Activated naive CD8-positive, alpha-beta T cell treated with anti-CD3 and anti-CD28 coated beads for 36 hours (primary cell): ENCODE measurements at places on chromosomes 2 and 18. TPM values are rescaled to one million over a fixed set of nuclear protein-coding genes. Genes with fewer than 3 reads are reported as not detected.

GRCh38 chr2:234164493-234165413, 114.3 kb downstream of the SPP2 start:
- DNase-seq = peak; percentile 18

DNA sequence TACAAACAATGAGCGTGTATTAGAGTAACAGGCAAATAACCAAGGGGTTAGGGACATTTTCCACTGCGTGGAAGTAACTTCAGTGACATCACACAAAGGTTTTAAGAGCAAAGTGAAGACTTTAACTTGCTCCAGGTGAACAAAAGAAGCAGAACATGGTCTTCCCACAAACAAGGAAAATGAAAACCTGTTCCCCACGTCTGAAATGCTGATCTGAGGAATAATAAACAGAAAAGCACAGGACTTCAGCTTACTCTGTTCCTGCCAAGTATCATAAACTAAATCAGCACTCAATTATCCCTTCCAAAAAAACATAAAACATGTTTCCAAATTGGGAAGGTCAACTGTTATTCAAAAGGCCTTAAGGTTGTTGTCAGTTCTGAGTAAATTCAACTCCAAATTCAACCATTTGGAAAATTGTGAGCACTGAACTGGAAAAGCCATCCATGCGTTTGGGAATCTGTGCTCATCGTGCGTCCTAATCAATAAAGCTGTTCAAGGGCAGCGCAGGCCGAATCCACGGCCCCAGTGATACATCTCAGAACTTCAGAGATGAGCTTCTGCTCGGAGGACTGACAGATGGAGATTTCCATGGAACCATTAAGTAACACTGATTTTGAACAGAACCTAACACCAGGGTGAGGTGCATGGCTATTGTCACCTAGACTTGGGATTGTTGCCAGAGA, 7.7 kb upstream of the SNTG2 start:
- DNase-seq = no peak

DNA sequence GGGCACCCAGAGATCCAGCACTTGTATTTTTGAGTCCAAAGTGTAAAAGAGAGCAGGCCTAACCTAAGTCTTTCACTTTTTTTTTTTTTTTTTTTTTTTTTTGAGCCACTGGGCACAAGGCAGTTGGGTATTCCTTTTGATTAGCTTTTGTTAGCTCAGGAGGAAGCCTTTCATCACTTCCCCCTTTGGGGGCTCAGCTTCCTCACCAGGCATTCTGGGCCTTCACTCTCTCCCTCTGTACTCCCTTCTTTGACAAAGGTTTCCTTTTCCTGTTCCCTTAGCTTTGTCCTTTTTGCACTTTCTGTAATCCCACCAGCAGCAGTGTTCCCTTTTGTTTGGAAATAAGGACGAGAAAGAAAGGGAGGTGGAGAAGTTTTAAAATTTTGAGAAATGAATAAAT, 88.2 kb downstream of the PKP4 start:
- no peak for DNase-seq

The ALPG gene
- total RNA-seq = not detected

The ITM2C gene
- 73.6 TPM for total RNA-seq

The ANKRD30B gene
- not detected for total RNA-seq

DNA sequence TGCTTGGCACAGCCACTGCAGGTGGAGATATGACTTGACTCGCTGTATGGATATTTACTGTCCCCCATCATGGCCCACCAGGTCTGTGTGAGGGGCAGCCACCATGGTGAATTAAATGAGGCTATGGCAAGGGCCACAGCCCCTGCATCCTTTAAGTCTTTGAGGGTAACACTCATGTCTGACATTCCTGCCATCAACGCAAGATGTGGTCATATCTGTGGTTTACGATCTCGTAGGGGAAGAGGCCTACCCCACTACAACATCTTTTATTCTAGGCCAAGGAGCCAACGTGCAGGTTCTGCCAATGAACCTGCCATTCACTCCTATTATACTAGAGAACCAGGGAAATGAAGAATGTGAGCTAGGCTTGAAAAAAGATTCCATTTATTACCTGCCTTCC, 381.6 kb upstream of the ID2 start:
- no peak for DNase-seq

GRCh38 chr18:57539702-57540101, 46.8 kb downstream of the FECH start:
- DNase-seq = no peak

GRCh38 chr2:118046634-118047210, 32.9 kb upstream of the CCDC93 start:
- no peak for DNase-seq

The ACMSD gene
- not detected for total RNA-seq

DNA sequence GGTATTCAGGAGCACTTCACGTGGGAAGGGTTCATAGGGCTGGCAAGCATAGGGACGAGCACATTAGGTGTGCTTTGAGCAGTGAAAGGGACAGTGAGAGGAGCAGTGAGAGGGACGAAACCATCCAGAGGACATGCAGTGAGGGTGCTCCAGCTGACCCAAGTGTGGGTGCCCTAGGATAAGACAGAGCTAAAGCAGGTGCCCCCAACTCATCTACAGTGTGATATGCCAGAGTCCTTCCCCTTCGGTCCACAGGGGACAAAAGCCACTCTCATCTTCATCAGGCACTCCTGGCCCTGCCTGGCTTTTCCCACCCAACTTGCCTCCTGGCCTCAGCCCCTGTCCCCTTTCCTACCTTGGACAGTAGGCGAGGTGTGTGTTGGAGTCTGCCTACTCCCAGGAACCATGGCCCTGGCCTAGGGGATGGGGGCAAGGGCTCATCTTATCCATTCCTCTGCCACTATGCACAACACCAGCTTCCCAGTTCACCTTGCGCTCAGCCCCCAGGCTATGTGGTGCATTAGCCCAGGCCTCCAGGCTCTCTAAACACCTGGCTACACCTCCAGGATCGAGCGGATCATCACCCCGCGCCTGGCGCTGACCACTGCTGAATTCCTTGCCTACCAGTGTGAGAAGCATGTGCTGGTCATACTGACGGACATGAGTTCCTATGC, 16.1 kb upstream of the ANKRD53 start:
- no peak for DNase-seq

The NDC80 gene
- total RNA-seq = 89.7 TPM

- DNase-seq = no peak
Measured at GRCh38 chr2:42819160-42819559, 26.8 kb upstream of the HAAO start.

The TFCP2L1 gene
- total RNA-seq = 0.04 TPM

- DNase-seq = no peak
Measured at GRCh38 chr2:237583385-237584295, 6.9 kb downstream of the RAB17 start.

- DNase-seq = no peak
Measured at GRCh38 chr2:159941729-159942128, 120.7 kb downstream of the PLA2R1 start.

GRCh38 chr2:21498016-21498415, 374.2 kb downstream of the TDRD15 start:
- DNase-seq = no peak

GRCh38 chr2:176742271-176742670, 470.3 kb upstream of the HNRNPA3 start:
- no peak for DNase-seq

GRCh38 chr2:238569507-238570195, 142.9 kb downstream of the ASB1 start:
- no peak for DNase-seq

The ALPI gene
- not detected for total RNA-seq

- DNase-seq = no peak
Measured at GRCh38 chr2:20961858-20962257, 82.0 kb downstream of the APOB start.

The SCN2A gene
- total RNA-seq = 0.06 TPM

The LOXHD1 gene
- total RNA-seq = 0.14 TPM

The LHCGR gene
- not detected for total RNA-seq

- no peak for DNase-seq
Measured at GRCh38 chr2:141341444-141341843, 789.4 kb downstream of the LRP1B start.
